Activated gamma-delta T cell treated with Interleukin-2 at 50 U/mL for 16 hours (primary cell): ENCODE measurements at places on chromosomes 12 and 14.

DNA sequence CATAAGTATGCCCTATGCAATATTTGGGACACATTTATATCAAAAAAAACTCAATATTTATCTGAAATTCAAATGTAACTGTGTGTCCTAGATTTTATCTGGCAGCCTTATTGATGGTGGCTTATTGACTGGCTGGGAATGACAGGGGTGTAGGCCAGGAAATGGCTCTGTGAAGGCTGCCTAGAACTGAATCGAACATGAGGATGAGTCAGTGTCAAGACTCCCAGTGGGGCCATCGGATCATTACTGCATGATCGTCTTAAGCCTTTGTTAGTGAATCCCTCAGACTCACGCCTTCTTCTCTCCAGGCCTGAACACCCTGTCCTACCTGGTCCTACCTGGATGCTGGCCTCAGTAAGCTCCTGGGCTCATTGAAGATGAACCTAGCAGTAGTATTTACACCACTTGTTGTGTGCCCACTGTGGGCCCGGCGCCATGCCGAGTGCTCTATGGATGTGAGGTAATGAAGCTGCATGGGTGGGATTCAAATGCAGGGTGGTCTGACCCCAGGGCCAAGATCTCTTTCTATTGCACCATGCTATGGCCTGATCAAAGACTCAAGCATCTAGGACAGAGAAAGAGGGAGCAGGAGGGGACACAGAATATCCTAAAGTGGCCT, 21.0 kb upstream of the FAIM2 start:
- no peak for DNase-seq

DNA sequence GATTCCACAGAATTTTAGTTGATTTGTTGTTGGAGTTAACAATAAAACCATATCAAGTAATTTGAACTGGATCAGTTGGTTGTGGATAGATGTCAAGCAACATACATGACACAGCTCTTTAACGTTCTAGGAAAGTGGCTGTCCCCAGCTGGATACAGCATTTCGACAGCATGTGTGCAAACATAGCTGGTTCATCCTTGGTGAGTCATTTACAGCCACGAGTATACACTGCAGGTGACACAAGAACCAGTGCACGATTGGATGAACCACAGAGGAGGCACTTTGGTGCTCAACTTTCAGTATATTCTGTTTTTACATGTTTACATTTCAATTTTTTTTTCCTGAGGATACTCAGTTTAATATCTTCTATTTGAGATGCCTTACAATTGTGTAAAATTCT, 242.4 kb downstream of the TMEM117 start:
- DNase-seq = no peak

GRCh38 chr12:124555168-124556073, 12.0 kb downstream of the NCOR2 start:
- no peak for DNase-seq

GRCh38 chr14:99093532-99094517, 178.2 kb downstream of the BCL11B start:
- DNase-seq = no peak

GRCh38 chr12:4562034-4562657, at the start of gene DYRK4:
Gene DYRK4, plus strand, starts transcription at chr12:4562208. Its CDS starts 38 bp downstream, at chr12:4562246.
- DNase-seq = no peak
